GM04503 (cell line): ENCODE measurements at places on chromosomes 1 and 21.
A peak's percentile ranks its signal among the peaks of the same experiment; 100 is the strongest.

- DNase-seq = no peak
Observed at GRCh38 chr1:245988393-245989078, 518.5 kb downstream of the SMYD3 start.

DNA sequence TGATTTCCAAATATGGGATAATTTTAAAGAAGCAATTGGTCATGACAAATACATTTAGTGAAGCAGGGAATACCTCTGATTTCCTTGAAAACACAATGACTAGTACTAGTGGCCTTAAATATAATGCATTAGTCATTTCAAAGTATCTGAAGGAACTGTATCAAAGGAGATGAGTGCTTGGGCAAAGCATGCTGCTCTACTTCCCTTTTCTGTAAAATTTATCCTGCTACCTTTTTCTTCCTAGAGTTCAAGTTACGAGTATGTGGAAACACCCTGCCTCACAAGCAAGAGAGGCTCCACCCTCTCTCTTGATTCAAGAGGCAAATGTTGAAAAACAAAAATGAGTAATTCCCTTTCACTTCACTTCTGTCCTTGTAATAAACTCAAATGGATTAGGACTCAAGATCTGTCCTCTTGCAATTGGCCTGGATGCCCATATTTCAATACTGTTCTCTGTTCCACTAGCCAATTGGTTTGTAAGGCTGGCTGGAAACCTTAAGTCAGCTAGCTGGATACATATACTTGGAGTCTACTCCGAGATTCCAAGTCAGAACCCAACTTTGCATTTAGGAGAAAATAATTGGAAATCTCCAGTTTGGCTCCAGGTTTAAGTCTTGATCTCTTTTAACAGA lies 92.5 kb downstream of the CDC42BPA start:
- DNase-seq = peak; percentile 27

- no peak for DNase-seq
Observed at GRCh38 chr1:200665861-200666260, 3.8 kb downstream of the DDX59 start.

- DNase-seq = no peak
Observed at GRCh38 chr1:5842679-5843078, 149.5 kb downstream of the NPHP4 start.

GRCh38 chr1:24450857-24451397 lies 35.3 kb downstream of the NIPAL3 start:
- DNase-seq = no peak

- no peak for DNase-seq
Observed at GRCh38 chr1:20280341-20280740, 10.3 kb upstream of the VWA5B1 start.

- DNase-seq = no peak
Observed at GRCh38 chr1:172775606-172776005, 116.7 kb downstream of the FASLG start.

DNA sequence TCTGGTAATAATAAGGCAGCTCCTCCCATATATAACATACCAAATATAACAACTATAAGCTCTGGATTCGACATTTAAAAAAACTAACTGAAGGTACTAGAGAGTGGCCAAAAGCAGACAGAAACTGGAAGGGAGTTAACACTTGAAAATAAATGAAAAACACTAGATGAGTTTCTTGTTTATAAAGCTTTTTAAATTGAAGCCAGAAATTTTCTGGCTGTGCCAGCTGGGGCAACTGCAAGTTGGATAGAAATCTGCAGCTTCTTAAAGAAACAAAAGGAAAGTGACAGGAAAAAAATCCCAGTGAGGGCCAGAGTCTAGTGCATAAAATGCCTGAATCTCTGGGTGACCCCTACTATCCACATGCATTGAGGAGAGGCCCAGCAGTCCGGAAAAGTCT lies 432.7 kb downstream of the SMYD3 start:
- DNase-seq = no peak

DNA sequence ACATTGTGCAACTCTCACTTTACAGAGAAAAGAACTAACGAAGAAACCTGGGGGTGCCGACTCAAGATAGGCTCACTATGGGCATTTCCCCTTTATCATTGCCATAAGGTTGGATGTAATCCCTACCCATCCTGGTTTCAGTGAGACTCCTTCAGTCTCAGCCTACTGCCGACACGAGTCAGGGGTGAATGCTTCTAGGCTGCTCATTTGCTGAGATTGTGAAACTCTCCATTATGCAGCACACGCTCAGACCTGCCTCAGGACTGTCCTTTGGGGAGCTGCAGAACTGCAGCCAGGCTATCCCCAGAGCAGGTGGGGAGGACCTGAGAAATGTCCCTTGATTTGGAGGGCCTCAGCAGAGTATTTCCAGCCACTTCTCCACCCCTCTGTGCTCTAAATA lies 22.2 kb downstream of the TSHB start:
- no peak for DNase-seq

GRCh38 chr1:81008293-81008692 lies 792.4 kb upstream of the ADGRL2 start:
- no peak for DNase-seq

- no peak for DNase-seq
Observed at GRCh38 chr1:56978819-56979218, 13.0 kb upstream of the C8B start.

GRCh38 chr1:218785928-218786327 lies 387.8 kb upstream of the LYPLAL1 start:
- DNase-seq = peak; percentile 28

- no peak for DNase-seq
Observed at GRCh38 chr1:63033211-63033610, 249.3 kb downstream of the ATG4C start.

- DNase-seq = no peak
Observed at GRCh38 chr1:150765296-150765976, at the start of gene CTSS. Gene CTSS (minus strand): TSS chr1:150765778. CDS start chr1:150764763, 1,015 bp downstream.

- DNase-seq = no peak
Observed at GRCh38 chr1:96651517-96651916, 70.1 kb upstream of the PTBP2 start.

DNA sequence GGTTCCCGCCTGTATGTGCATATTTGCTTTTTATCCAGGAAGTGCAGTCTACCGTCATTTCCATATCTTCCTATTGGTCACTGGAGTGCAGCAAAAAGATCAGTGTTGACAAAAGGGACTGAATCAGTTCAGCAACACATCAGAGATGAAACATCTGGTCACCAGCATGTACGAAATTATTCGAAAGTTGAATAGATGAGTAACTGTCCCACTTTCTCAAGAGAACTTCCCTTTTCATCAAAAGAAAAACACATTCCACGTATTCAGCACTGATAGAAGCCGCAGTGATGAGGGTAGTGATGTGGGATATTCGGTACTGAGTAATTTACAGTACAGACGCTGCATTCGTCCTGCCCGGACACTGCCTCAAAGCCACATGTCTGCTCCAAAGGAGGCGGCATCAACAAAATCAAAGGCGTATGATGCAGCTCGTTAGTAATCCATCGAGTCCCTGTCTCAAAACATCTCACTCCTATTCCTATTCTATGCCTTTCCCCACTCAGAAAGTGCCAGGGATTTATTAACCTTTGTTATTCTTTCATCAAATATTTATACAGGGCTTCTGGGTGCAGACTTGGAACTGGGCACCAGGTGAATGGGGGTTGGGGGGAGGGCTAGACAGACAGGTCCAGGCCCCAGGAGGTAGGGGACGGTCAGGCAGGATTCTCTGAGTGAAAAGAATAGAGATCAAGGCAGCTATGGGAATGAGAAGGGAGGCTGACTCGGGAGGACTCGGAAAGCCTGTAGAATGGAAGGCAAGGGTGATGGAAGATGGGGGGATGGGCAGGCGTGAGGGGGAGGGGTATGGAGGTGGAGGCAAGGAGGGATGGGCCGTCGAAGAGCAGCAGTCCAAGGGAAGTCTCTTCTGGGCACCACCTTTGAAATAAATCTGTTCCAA lies 79.5 kb upstream of the SLC45A1 start:
- peak; percentile 75 for DNase-seq

DNA sequence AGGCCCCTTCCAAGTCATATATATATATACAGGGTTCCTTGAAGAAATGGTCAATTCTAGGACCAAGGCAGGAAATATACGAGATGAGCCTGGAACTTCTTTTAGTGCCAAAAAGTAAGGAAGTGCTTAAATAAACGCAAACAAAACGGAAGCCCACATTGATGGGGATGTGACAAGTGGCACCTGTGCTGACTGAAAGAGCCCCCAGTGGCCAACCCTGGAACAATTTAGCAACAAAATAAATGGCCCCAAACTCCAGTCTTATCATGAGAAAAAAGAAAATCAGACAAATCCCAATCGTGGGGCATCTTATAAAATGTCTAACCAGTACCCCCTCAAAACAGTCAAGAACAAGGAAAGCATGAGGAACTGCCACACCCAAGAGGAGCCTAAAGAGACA lies 17.7 kb downstream of the PLA2G5 start:
- DNase-seq = no peak

DNA sequence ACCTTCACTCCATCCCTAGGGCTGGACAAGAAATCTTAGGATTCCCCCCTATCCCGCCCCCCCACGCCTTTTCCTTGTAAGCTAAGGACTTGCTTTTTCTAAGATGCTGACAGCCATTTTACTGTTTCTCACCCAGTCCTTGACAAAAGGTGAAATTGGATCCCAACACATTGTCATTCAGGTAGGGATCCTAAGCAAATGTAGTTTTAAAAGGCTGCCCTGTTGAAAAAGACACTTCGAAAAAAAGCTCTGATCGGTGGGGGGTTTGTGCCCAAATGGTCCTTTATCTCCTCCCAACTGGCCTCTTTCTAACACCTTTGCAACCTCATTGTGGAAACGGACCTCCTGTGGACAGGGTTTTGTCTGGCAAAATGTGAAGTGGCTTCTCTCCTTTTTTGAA lies 2.9 kb downstream of the CACHD1 start:
- no peak for DNase-seq

- DNase-seq = no peak
Observed at GRCh38 chr1:220500372-220500771, 27.6 kb upstream of the MARK1 start.

- no peak for DNase-seq
Observed at GRCh38 chr1:53359225-53359933, 31.5 kb upstream of the LRP8 start.

DNA sequence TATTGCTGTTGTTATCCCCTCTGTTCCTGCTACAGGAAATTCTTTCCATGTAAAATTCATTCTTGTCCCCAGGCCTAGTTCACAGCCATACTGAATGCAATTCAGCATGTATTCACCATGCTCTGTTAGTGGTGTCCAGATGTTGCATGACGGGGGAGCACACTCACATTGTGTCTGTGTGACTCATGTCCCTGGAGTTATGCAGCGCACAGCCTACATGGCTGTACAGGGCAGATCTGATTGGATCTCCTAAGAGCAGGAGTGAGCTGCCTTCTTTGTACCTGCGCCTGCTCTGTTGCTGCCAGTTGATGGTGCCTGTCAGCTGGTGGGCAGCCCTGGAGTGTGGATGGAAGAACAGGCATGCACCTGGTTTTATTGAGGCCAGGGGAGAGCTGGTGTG lies 17.6 kb downstream of the HTR6 start:
- peak; percentile 73 for DNase-seq

GRCh38 chr1:5274527-5274926 lies 620.1 kb downstream of the AJAP1 start:
- no peak for DNase-seq

DNA sequence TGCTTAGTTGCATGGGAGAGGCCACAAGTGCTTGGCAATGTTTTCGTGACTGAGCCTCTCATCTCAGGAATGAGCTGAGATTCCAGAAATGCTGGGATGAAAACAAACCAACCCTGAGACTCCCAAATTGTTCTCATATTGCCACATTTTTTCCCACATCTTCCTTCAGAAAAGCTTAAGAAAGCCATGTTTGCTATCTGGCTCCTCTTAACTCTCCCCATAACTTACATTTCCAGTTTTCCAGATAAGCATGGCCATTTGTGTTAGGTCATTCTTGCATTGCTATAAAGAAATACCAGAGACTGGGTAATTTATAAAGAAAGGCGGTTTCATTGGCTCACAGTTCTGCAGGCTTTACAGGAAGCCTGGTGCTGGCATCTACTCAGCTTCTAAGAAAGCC lies 17.2 kb downstream of the DSCAM start:
- no peak for DNase-seq

GRCh38 chr1:96580920-96581319 lies 140.7 kb upstream of the PTBP2 start:
- no peak for DNase-seq

DNA sequence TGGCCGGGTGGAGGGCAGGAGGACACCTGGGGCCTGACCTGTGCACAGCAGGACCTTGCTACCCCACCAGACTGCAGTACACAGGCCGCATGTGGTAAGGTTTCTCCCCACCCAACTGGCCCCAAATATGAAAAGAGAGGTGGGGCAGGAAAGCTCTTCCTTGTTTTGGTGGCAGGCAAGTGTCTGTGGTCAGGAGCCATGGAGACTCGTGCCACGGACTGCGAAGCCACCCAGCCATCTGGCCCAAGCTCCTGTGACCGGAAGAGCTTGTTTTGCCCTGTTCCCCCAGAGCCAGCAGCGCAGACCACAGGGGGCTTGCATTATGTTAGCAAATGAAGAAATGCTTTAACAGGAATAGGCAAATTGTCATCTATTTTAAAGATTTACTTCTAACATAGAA lies 54.9 kb downstream of the OLIG1 start:
- DNase-seq = no peak

DNA sequence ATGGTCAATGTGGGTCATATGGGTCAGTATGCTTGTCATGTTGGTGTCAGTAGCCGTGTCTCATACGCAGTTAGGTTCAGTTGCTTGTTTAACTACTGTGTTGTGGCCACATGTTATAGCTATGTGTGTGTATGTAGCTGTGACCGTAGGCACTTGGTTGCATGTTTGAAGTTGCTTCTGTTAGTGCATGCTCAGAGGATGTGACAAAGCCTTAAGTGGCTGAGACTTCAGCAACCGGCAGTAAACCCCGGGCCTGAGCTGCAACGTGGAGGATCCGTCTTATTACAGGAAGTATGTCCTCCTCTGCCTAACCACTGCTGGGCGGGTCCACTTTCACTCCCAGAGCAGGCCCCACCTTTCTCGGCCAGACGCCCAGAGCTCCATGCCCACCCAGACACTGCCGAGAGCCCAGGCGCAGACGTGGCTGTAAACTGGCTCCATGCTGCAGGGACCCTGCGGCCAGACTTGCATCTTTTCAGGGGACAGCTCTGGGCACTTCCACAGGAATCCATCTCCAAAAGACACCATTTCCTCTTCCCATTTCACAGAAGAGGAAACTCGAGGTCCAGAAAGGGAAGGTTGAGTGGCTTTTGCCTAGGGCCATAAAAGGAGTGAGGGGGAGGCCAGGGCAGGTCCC lies 2.2 kb downstream of the TCEA3 start:
- peak; percentile 44 for DNase-seq

DNA sequence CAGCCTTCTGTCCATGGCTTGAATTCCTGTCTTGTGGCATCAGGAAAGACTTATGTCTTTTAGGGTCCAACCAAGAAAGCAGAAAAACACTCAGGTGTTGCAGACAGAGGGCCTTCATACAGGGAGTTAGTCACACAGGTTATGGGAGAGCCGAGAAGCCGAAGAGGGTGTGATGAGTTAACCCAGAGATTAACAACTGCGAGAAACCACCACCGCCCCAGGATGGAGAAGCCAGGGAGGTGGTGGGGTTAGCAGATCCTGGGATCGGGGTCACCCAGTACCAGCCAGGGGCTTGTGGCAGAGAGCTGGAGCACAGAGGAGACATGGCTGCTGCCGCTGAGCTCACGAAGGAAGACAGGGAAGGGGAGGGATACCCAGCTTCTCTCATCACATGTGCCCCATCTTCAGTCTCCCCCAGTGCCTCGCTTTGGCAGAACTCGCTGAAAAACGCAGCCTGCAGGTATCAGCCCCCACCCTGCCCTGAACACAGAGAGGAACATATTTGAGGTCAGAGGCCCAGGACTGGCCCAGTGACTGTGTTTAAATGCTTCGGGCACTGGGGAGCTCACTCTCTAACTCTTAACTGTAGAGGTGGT lies 58.7 kb downstream of the RUNX3 start:
- DNase-seq = no peak
